ENCODE measurements at places on chromosomes 1 and 21.

DNA sequence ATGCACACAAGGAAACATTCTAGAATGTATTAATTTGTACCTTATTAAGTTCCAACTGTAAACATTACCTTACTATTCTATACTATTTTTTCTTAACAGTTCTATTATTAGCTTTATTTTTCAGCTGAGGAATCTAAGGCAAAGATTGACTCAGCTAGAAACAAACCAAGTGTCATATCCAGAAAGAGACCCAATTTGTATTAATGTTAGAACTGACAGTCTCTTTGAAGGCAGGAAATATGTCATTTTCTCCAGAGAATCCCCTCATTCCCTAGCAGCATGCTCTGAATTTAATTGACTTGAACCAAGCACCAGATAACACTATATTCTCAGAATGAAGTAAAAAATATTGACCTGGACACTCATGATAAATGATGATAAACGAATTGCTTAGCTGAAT lies 81.4 kb upstream of the PLPPR5 start:
- DNase-seq: no peak

DNA sequence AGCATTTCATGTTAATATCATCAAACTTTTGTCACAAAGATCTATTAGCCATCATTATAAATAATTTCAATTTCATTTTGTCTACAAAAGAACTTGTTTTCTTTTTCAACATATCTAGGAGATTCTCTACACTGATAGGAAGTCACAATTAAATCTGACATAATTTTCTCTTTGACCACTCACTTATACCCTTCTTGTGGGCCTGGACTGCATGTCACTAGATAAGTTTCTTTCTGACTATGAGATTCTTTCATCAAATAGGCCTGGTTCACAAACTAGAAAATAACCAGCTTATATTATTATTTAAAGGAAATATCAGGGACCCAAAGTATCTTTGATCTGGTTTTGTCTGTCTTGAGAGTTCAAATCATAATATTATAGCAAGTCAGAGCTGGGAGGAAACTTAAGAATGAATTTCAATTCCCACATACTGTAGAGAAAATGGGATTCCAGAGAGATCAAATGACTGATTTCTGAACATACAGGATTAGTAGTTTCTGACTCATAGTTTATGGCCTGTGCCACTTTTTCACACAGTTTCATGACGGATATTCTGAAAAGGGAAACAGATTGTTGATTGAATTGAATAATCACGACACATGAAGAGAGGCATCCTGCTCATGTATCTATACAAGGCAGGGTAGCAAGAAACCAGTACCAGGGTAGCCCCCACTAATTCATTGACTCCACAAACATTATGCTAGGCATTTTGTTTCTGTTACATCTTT lies 355.8 kb downstream of the GPATCH2 start:
- peak; percentile 9 for DNase-seq

GRCh38 chr1:25522031-25522655 lies 21.3 kb upstream of the LDLRAP1 start:
- DNase-seq: no peak

GRCh38 chr1:82143108-82143833 lies 342.5 kb downstream of the ADGRL2 start:
- DNase-seq: no peak

DNA sequence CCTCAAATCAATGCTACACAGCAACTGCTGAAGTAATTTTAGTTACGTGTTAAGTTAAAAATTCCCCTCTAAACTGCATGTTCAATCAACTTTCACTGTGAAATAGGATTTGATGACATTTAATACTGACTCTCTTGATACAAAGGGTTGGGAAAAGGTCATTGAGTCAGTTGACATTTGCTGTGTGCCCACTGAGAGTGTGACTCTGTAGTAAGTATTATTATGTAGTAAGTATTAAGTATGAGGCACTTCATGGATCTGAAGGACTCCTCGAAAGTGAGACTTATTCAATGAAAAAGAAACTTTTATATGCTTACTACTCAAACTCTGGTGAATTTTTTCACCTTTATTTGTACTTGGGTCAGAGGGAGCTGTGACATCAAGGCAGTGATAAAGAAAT lies 83.1 kb upstream of the S1PR1 start:
- no peak for DNase-seq

GRCh38 chr1:24418898-24419628 lies 3.5 kb downstream of the NIPAL3 start:
- no peak for DNase-seq

GRCh38 chr21:44345495-44345894 lies 6.3 kb upstream of the CFAP410 start:
- DNase-seq: no peak

Measured in GM03348 (cell line).